Omental fat pad (tissue), 4 donors: ENCODE measurements at places on chromosomes 12 and 14.
A peak's percentile ranks its signal among the peaks of the same experiment; 100 is the strongest.

- no peak for DNase-seq
Measured at GRCh38 chr12:70603044-70603443, 34.2 kb downstream of the PTPRB start.

GRCh38 chr14:36939265-36939664, 233.1 kb downstream of the SLC25A21 start:
- DNase-seq = no peak

- DNase-seq = no peak
Measured at GRCh38 chr12:38282886-38283285, 33.7 kb upstream of the ALG10B start.

DNA sequence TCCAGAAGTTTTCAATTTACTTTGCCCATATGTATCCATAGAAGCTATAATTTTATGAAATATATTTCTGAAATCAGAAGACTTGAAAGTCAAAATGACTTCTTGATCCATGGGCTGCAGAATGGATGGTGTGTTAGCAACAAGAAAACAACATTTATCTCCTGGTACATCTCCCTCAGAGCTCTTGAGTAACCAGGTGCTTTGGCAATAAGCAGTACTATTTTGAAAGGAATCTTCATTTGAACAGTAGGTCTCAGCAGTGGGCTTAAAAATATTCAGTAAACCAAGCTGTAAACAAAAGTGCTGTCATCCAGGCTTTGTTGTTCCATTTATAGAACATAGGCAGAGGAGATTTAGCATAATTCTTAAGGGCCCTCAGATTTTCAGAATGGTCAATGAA, 100.4 kb downstream of the SLC38A1 start:
- no peak for DNase-seq

DNA sequence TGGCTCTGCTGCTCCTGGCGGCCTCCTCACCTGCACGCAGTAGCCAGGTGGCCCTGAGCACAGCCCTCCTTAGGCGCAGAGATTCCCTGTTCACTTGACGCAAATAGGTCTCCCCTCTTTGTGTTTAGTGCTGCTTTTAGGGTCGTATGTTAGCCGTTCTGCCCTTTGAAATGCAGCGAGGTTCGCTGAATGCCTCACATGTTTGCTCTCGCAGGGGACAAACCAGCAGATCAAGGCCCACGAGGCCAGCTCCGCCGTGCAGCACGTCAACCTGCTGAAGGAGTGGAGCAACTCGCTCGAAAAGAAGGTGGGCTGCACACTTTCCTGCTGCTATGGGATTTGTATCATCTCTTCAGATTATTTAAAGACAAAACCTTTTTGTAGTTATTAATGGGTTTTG, 31.4 kb upstream of the AMN start:
- no peak for DNase-seq

- DNase-seq = no peak
Measured at GRCh38 chr12:131057722-131058515, 104.2 kb downstream of the ADGRD1 start.

DNA sequence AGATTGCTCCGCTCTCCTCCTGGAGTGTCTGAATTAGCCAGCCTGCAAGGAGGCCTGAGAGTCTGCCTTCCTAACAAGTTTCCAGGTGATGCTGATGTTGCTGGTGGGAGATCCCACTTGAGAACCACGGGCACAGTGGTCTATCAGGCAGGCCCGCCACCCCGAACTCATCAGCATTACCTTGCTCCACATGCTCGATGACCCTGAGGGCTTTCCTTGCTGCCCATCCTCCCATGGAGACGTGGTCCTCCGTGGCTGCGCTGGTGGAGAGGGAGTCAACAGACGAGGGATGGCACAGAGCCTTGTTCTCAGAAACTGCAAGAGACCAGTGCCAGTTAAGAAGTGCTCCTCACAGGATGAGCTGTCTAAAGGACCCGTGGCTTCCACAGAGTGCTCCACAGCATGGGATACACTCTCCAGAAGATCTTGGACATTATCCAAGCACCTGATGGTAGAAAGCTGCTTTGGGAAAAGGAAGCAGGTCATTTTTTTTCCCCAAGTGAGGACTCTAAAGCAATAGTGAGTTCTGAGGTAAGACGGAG, 18.3 kb downstream of the HAL start:
- no peak for DNase-seq

DNA sequence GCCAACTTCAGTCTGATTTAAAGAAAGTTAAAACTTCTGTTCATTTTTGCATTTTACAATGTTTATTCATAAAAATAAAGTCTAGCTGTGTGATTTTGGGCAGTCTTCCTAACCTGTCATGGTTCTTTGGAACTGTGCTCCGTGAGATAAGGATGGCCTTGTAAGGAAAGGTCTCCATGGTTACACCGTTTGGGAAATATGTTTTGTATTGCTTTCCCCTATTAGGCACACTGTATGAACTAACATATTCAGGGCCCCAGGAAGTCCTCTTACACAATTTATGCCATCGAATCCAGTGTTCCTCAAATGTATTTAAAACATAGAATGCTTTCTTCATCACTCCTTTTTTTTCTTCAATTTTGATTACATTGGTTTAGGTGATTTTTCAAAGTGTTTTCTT, 54.5 kb downstream of the APAF1 start:
- DNase-seq = no peak

DNA sequence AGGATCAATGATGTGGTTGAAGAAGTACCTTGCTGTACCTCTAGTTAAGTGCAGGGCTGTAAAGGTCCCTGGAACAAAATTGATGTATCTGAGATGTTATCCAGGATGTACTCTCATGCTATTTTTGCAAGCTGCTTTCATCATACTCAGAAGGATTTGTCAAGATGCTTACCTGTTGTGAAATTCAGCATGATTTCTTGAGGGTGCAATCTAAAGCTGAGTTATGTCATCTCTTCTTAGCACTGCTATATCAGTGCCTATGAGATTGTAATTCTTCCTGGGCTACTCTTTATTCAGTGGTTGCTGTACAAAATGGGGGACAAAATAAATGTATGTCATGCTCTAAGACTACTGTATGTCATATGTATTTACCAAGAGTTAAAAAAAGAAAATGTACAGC, 340.7 kb upstream of the LMO3 start:
- no peak for DNase-seq

DNA sequence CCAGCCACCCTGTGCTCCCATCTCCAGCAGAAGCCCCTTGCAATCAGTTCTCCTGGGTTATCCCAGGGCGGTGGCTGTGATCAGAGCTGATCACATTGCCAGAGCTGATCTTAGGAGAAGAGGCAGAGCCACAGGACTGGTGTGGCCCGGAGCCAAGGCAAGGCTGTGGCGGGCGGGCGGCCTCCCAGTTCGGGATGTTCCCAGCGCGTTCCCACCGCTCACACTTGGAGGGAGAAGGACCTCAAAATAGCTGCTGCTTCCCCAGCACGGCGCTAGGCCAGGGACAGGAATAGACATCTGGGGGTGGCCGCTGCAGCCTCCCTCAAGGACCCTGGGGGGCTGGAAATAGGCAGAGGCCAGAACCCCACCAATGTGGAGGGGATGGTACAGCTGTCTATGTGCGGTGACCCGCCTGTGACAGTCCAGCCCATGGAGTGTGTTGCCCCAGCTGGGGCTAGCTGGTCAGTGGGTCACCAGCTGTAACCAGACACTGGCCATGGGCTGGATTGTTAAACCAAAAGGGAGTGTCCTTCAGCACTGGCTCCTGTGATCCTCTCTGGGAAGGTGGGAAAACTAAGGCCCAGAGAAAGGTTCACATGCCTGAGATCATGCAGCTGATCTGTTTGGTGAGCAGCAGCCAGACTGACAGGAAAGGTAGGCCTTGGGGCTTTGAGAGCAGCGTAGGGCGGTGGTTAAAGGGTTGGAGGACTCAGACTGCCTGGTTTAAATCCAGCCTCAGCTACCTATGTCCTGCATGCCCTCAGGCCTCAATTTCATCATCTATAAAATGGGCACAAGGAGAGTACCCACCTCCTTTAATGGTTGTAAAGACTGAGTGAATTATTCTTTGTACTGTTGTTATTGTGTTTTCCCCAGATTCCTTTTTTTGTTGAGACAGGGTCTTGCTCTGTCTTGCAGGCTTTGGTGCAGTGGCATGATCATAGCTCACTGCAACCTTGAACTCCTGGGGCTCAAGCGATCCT, 8.0 kb upstream of the POP5 start:
- no peak for DNase-seq

- DNase-seq = no peak
Measured at GRCh38 chr14:56460469-56460868, 119.1 kb upstream of the TMEM260 start.

DNA sequence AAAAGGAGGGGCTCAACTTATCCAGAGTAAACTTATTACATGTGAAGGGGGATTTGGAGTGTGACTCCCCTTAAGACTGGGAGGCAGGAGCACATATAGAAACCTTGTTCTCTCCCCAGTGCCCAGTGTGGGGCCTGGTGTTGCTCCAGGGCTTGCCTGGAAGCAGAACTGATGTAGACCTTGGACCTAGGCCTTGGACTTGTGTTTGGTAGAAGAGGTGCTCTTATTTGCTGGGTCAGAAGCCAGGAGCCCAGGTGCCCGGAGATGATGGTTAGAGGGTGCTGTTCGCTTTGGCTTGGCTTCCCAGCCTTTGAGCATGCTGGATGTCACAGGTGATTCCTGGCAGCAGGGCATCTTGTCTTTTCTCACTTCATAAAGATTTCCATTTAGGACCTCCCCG, 110.4 kb downstream of the SMOC1 start:
- DNase-seq = no peak

DNA sequence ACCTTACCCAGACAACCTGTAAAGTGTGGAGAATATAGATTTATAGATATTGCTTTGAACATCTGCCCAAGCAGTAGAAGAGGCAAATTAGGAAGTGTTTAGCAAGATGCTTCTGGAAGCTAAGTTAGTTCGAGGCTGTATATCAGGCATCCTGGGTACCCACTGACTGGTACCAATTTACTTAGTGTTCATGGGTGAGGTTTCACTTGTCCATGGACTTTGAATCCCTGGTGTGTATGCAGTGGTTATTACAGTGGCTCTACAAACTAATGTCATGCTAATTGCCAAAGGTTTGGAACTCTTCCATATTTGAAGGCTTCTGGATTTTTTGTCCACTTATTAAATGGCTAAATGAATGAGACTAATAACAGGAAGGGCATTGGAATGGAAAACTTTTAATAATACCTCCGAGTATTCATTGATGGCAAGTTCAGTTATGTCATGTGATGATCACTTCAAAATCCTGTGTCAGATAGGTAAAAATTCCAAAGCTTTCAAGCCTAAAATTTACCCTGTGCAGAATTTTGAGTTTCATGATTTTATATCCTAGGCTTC, at the start of gene OR4E2:
OR4E2 (plus strand) TSS at position 505 of the 555 bp plus-strand sequence. CDS start 11,248 bp downstream, outside the sequence.
- no peak for DNase-seq

DNA sequence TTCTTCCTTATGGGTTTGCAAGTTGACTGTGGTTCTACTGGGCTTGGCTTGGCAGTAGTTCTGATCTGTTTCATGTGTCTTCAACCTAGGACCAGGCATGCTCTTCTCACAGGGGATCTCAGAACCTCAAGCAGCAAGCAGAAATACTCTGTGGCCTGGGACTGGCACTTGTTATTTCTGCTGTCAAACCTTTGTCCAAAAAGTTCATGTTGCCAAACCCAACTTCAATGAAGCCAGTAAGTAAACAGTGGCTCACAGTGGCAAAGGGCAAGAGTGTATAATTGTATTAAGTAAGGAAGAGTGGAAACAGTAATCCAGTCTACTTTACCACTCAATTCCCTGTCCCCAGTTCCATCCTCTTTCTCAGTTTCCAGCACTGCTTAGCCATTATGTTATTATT, 15.7 kb upstream of the HMGA2 start:
- DNase-seq = no peak

- DNase-seq = no peak
Measured at GRCh38 chr12:12749433-12749832, 32.3 kb downstream of the CDKN1B start.

GRCh38 chr14:22168092-22168955, 420.7 kb downstream of the DAD1 start:
- DNase-seq = no peak

GRCh38 chr14:88045705-88046104, 40.8 kb downstream of the GPR65 start:
- no peak for DNase-seq

DNA sequence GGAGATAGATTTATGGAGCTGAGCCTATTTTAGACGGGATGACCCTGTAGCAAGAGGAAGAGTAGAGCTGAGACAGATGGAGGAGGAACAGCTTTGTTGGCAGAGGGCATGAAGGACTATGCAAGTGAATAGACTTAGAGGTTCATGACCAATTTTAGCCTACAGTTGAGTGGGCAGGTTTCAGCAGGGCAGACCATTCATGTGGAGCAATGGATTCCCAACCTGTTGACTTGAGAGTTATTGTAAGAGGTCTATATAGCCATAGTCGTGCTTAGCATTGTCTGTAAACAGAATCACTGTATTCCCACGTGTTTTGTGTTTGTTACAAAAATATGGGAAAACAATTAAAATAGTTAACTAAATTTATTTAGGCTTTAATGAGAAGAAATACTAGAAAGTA, 116.8 kb downstream of the CFAP54 start:
- DNase-seq = no peak

- no peak for DNase-seq
Measured at GRCh38 chr12:117685110-117685926, 283.5 kb downstream of the KSR2 start.

GRCh38 chr12:53213348-53213747, 6.3 kb upstream of the ITGB7 start:
- peak; percentile 73 for DNase-seq

DNA sequence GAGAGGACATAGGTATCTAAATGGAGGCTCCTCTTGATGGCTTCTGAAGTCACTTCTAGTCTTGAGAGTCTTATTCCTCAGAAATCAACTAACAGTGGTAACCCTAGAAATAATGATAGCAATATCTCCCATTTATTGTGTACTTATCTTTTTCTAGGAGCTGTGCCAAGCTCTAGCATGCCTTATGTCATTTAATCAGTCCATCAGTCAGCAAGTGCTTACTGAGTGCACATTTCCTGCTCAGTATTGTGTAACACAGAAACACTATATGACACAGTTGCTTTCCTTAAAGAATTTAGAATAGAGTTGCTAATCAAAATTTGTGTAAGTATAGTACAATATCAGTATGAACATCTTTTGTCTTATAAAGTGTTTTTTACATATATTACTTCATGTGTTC, 36.6 kb downstream of the KRT76 start:
- DNase-seq = no peak

GRCh38 chr12:124756166-124756565, 107.5 kb downstream of the SCARB1 start:
- DNase-seq = no peak

GRCh38 chr12:97476255-97476654, 13.7 kb downstream of the RMST start:
- DNase-seq = no peak
